Central memory CD8-positive, alpha-beta T cell (primary cell): ENCODE measurements at places on chromosomes 1 and 21.

GRCh38 chr1:77039739-77040138 lies 172.5 kb downstream of the ST6GALNAC5 start:
- no peak for DNase-seq

DNA sequence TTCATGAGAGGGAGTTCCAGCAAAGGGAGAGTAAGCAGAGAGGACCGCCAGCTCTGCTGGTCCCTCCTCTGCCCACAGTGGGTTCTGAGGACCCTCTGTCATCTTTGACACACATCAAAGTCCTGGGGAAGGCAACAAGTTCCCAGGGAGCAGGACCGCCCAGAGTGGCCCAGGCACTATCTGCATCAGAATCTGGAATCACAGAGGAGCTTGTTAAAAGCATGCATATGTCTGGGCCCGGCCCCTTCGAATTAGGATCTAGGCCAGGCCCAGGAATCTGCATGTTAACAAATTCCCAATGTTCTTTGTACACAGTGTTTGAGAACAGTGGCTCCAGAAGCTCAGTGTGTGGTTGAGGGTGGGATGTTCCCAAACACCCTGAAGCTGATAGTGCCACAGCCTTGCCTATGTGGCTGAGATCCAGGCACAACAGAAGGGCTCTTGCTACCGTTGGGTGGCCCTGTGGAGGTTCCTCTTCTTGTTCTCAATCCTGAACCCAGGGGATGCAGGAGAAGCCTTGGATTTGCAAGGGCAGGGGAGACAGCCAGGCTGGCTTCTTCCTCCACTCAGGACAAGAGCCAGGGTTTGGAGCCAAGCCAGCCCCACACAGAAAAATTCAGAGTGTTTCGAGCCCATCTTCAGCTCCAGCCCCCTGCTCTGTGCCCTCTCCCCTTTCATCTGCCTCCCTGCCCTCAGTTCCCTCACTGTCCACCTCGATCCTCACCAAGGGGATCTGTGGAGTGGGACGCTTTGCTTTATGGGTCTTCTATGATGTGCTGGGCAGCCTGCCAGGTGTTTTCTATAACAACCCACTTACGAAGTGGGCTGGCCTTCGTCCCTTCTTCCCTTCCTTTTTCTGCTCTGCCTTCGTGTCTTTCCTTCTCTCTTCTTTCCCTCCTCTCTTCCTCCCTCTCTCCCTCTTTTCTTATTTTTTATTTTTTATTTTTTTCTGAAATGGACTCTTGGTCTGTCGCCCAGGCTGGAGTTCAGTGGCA lies 129.0 kb upstream of the TMPRSS2 start:
- DNase-seq: no peak

GRCh38 chr1:218362418-218363076 lies 17.4 kb downstream of the TGFB2 start:
- no peak for DNase-seq

DNA sequence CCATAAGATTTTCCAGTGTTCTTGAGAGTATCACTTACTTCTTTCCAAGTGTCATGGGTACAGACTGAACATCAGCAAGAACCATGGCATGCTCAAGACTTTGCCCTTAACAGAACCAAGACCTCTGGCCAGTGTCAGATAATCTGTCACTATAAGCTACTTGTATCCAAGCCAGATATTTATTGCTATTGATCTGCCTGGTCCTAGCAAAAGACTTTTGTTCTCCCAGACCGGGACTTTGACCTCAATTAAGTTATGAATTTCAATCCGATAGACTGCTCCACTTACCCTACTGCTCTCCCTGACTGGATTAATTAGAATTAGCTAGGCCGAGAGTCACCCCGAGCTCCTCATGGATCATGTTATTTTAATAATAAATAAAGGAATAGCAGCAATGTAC lies 129.6 kb downstream of the ACBD6 start:
- no peak for DNase-seq

DNA sequence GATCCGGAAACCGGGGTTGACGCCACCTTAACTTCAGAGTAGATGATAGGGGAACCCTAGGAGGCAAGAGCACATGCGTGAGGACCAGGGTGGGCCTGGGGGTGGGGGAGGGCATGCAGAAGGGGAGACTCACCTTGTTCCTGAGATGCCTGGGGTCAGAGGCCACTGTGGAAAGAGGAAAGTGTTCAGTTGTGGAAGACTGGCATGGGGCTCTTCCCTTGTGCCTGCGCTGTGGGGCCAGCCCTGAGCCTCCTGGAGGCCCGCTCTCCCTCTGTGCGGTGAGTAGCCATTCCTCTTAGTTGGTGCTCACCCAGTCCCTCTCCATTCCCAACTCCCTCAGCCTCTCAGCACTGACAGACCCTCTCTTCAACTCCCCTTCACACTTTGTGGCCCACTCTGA lies 36.6 kb downstream of the FCRL5 start:
- no peak for DNase-seq

- DNase-seq: no peak
These were observed 5.4 kb upstream of the SLAMF8 start for GRCh38 chr1:159821171-159821867.

GRCh38 chr1:43912607-43913006 lies 21.0 kb upstream of the ARTN start:
- DNase-seq: no peak

- no peak for DNase-seq
These were observed 270.7 kb downstream of the ASTN1 start for GRCh38 chr1:176893625-176894352.

DNA sequence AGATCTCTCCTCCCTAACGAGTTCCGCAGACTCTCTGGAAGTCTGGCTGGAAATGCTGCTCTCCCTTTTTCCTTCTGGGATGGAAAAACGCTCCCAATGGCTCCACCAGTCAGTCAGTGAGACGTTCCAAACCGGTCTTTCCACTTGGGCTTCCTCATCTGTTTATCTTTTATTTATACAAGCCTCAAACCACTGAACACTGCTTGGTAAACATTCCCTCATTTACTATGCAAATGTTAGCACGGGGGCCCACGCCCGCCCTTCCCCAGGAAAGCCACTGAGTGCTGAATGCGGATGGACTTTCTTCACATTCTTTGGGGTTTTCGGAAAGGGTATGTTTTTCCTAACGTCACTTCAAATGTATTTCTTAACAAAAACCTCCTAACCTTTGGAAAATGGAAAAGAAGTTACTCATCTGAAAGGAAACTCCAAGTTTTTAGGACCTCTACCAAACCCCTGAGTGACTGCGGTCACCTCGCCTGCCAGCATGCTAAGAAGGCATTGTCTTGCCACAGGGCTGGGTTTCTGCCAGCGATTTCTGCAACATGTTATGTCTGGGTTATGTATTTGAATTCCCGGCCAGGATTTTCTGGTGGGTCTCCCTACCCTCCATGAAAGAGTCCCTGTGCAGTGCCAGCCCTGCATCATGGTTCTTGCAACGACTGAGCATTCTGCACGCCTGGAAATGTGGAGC lies 14.0 kb upstream of the UMODL1 start:
- DNase-seq: no peak

- DNase-seq: no peak
These were observed 68.5 kb upstream of the ADAM30 start for GRCh38 chr1:119964673-119965363.

- no peak for DNase-seq
These were observed 638 bp upstream of the TUFT1 start for GRCh38 chr1:151539321-151540020.

- no peak for DNase-seq
These were observed 6.8 kb downstream of the RPE65 start for GRCh38 chr1:68442822-68443556.

- no peak for DNase-seq
These were observed 23.8 kb downstream of the LHX4 start for GRCh38 chr1:180253585-180254495.

DNA sequence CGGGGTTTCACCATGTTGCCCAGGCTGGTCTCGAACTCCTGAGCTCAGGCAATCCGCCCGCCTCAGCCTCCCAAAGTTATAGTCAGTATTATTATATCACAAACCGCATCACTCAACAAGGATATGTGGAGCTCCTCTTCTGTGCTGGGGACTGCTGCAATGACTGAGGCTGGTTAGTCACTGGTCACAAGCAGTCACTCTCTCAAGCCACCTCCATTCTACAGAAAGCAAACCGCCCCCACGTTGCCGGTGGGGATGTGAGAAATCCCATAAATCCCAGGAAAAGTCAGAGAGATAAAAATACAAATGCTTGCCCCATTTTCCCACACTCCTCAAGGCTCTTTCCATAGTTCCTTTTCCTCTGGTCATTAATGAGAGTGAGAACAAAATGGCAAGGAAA lies 155.7 kb downstream of the ADSS2 start:
- no peak for DNase-seq

GRCh38 chr1:185393815-185394214 lies 76.8 kb upstream of the IVNS1ABP start:
- no peak for DNase-seq

GRCh38 chr21:42556960-42557359 lies 43.3 kb downstream of the SLC37A1 start:
- DNase-seq: no peak

- DNase-seq: no peak
These were observed 95.7 kb upstream of the VANGL1 start for GRCh38 chr1:115545791-115546733.

GRCh38 chr21:14591882-14592281 lies 45.8 kb upstream of the SAMSN1 start:
- no peak for DNase-seq

GRCh38 chr1:32448773-32449456 lies 16.0 kb upstream of the ZBTB8B start:
- no peak for DNase-seq

GRCh38 chr1:27446496-27447020 lies 43.4 kb downstream of the WASF2 start:
- no peak for DNase-seq

DNA sequence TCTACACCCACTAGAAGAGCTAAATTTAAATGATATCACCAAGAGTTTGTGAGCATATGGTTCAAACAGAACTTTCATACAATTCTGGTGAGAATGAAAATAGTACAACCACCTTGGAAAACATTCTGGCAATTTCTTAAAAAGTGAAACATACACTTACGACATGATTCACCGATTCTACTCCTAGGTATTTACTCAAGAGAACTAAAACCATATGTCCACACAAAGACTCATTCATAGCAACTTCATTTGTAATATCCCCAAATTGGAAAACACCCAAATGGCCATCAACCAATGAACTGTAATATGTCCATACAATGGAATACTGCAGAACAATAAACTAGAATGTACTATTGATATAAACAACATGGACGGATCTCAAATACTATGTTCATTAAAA lies 51.2 kb upstream of the ADAM30 start:
- DNase-seq: no peak

GRCh38 chr1:53580739-53581475 lies 121.7 kb downstream of the DMRTB1 start:
- DNase-seq: no peak

- no peak for DNase-seq
These were observed 4.5 kb downstream of the RHOU start for GRCh38 chr1:228739826-228740225.

GRCh38 chr1:110408488-110408887 lies 994 bp upstream of the LAMTOR5 start:
- DNase-seq: no peak

GRCh38 chr21:44742418-44743153 lies 31.2 kb upstream of the TSPEAR start:
- no peak for DNase-seq

GRCh38 chr1:199866210-199866617 lies 161.3 kb upstream of the NR5A2 start:
- DNase-seq: no peak

DNA sequence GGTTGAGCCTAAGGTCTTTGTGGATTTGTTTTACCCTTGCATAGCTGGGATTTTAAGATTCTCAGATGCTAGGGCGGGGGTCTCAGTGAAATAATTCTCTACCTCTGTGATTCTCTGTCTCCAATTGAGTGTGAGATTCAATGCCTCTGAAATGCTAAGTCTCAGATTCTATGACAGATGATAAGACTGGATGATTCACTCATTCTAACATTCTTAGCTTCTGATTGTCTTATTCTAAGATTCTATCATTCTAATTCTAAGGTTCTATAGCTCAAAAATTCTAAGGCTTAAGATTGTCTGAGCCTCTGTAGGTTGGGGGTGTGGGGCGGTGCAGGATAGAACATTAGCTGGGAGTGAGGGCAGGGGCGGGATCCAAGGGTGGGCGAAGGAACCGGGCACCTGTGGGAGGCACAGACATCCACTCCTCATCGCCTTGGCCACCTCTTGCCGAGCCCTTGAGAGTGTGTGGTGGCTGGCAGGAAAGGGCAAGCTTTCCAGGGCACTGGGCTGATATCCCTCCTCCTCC lies 29.5 kb downstream of the ADGRB2 start:
- no peak for DNase-seq

GRCh38 chr1:119015547-119015946 lies 27.4 kb upstream of the TBX15 start:
- no peak for DNase-seq

DNA sequence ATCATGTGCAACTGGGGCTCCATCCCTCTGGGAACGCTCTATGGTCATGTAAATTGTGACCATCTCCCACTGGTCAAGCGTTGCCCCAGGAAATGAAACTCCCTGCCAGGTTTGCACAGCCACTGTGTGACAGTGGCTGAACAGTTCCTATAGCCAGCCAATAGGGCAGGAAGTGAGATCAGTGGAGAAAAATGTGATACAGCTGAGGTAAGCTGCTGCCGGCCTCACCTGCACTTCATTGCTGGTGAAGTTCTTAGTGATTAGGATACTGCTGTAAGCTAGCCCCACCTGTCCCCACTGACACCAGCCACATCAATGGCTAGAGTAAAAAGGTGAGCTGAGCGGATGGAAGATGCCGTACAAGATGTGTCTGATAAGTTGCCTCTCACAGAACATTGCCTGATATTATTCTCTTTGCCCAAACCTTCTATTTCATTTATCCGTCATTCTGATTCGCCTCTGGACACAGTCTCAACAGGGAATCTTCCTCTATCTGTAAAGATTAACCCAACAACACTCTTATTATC lies 38.4 kb upstream of the CDC42BPA start:
- no peak for DNase-seq

- DNase-seq: no peak
These were observed 407.1 kb downstream of the LMO4 start for GRCh38 chr1:87735750-87736149.

- DNase-seq: no peak
These were observed 81.8 kb downstream of the PHTF1 start for GRCh38 chr1:113677250-113678158.

DNA sequence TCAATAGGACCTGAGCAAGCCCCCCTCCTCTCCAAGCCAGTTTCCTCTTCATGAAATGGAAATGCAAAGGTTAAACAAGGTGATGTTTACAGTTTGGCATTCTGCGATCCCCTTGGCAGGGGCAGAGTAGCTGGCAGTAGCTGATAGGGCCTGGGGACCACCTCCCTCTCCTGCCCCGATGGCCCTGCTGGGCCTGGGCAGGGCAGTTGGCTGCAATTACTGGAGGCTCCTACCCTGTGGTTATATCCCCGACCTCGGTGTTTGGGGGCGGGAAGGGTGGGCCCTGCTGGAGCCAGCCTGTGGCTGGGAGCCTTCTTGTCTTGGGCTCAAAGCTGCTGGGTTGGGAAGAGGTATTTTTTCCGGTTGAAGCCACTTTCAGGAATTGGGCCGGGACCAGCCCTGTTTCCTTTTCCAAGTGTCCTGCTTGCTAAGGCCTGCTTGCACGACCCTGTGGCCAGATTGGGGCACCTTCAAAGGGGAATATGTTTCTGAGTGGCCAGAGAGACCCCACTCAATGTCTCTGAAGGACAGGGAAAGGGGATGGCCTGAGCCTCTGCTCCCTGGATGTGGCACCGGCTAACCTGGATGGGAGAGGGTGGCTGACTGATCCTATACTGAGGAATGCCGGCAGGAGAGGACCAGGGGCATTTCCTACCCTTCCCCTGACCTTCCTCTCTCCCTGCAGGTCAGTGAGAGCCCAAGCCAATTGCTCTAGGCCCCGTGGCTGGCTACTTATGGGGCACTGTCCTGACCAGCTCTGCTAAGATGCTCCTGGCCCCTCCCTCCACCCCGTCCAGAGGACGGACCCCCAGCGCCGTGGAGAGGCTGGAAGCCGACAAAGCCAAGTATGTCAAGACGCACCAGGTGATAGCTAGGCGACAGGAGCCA lies 1.9 kb downstream of the FAM110D start:
- no peak for DNase-seq
